ENCODE measurements at places on chromosomes 16 and 17.
A peak's percentile ranks its signal among the peaks of the same experiment; 100 is the strongest.

DNA sequence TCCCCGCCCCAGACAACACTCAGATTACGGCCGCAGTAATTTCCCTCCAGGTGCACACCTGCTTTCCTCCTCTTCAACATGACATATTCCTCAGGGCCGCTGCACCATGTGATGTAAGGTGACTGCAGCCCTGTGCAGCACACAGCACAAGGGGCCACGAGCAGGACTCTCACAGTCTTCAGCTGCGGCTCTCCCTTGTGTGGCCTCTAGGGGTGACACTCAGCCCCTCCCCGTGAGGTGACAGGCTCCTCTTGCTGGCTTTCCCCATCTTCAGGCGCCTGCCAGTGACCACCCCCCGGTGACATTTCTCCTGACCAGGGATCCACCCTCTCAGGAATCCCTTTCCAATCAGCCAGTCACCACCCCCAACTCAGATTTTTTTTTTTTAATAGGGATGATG, 31.3 kb upstream of the ABCC3 start:
- DNase-seq = peak; percentile 27

DNA sequence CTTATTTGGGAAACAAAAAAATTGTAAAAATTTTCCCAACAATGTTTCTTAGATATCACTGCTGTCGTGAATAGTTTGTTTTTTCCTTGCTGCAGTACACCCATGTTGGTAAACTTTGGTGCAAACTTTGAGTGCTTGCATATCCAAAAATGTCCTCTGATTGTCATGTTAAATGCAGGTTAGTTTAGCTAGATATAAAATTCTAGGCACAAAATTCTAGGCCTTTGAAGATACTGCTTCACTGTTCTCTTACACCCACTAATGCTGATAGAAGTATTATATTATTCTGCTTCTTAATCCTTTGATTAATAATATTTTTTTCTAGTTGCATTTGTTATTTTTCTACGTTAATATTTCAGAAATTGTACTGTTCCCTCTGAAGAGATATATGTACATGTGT, 16.1 kb downstream of the TOM1L1 start:
- DNase-seq = no peak

- DNase-seq = no peak
Measured at GRCh38 chr16:83803811-83804210, 4.0 kb upstream of the HSBP1 start.

DNA sequence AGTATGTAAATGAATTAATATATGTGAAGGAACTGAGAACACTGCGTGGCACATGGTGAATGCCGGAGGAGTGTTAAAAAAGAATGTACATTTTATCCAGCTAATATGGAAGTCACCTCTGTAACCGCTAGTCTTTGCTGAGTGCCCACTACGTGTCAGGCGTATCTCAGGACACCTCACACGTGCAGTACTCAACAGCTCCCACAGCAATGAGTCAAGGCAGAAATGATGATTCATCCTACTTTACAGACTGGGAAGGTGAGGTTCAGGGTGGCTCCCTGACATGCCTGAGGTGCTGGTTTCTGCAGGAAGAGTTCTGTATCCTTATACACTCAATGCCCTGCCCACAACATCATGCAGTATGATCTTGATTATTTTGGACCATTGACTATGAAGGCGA, 487.0 kb downstream of the HAPSTR1 start:
- DNase-seq = no peak
